Fibroblast of gingiva (primary cell): ENCODE measurements at places on chromosomes 7 and 10.

DNA sequence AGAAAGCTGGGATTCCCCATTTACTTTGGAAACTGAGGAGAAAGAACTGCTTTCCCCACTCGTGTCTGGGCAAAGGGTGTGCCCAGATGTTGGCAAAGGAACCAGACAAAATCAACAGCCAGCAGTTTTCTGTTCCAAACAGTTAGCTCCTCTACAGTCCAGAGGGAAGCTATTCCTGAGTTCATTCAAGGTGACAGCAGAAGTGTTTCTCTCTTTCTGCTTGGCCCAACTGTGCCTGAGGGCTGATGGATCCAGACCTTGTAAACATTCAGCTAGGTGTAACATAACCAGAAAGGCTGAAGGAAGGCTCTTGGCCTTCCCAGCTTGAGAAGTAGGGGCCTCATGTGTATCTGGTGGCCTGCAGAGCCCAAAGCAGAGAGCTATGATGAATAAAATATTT lies 7.0 kb upstream of the ALDH18A1 start:
- no peak for DNase-seq

- DNase-seq = peak; percentile 32
These were observed 804 bp downstream of the FRAT1 start for GRCh38 chr10:97319671-97320479.

DNA sequence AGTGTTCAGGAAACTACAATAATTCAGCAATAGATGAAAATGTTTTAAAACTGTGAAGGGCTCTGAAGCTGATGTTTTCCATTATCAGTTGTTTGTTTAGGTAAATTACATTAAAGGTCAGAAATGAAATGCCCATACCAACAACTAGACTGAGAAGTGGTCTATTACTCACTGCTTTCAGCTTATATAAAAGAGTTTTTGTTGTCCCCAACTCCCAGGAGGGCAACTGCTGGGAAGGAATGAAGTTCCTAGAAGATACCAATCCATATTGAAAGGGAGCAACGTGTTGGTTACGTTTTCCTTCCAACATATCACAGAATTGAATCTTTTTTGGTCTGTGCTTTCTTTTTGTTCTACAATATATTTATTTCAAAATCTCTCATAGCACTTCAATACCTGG lies 330.6 kb upstream of the LRRN3 start:
- no peak for DNase-seq

DNA sequence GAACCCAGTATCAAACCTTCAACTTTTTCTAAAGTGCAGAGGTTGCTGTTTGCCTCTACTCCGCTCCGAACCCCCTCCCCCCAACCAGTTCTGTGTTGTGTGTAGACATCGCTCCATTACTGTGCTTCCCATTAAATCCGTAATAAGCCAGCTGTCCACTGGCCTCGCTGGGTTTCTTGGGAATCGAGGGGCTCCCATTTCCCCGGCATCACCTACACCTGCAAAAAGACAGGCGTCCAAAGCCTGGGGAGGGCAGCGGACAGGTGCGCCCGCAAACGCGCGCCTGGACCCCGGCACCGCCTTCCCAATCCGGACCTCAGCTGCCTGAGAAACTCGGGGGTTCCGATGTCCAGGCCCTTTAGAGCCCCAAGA lies 631 bp downstream of the RTKN2 start:
- DNase-seq = no peak

DNA sequence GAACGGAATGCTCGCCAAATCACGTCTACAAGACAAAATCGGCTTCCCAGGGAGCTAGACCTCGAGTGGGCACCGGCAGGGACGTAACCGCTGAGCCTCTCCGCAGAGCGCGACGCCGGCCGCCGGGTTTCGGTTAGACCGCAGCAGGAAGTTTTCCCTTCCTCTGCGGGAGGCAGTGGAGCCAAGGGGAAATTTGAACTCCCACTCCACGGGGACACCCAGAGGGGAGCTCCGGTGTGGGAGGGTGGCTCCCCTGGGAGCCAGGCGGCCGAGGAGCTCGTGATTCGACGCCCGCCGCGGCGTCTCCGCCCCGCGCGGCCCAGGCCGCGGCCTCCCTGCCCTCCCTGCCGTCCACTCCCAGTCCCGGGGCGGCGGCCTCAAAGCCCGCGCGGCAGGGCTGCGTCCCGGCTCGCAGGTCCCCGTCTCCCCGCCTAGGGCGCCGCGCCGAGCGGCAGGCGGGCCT lies 426 bp downstream of the SYPL1 start:
- DNase-seq = peak; percentile 90

- DNase-seq = no peak
These were observed 4.3 kb upstream of the OR13A1 start for GRCh38 chr10:45319702-45320101.

GRCh38 chr7:90769036-90769435 lies 172.9 kb downstream of the CDK14 start:
- DNase-seq = no peak

DNA sequence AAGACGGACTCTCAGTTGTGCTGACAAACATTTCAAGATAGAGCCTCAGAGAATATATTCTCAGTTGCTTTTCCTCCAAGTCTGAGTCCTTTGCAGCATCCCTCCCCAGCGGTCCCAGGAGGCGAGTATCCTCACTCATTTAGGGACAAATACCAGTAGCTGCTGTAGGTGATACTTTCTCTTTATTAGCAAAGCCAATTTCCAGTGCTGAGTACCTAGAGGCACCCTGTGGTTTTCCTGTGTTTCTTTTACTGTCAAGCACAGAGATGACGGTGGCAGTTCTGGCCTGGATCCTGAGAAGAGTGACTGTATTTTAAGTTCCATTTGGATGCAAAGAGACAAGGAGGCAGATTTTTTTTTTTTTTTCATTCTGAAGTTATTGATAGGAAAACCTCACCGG lies 1058.4 kb downstream of the SORCS3 start:
- DNase-seq = no peak
